M059J (cell line): ENCODE measurements at places on chromosomes 5 and 9. TPM values are rescaled to one million over a fixed set of nuclear protein-coding genes. Genes with fewer than 3 reads are reported as not detected.

CXXC5 gene
- total RNA-seq = 78.6 and 122 TPM in 2 replicates

GRCh38 chr9:112586599-112587155, 100.0 kb downstream of the KIAA1958 start:
- DNase-seq = no peak

DNA sequence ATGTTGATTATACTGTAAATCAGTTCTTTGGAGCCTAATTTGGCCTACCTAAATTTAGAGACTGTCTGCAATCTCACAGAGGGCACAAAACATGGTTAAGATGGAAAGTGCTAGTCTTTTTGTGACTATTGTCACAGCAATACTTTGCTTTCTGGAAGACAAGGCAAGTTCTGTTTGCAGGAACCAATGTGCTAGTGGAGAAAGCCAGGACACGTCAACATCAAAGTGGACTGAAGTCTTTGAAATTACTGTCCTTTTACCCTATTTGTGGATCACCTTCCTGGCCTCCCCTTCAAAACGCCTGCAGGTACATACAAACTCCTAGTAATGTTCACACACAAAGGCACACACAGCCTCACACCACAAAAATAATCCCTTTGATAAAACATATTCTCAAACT, 248.7 kb downstream of the MAN2A1 start:
- no peak for DNase-seq

DNA sequence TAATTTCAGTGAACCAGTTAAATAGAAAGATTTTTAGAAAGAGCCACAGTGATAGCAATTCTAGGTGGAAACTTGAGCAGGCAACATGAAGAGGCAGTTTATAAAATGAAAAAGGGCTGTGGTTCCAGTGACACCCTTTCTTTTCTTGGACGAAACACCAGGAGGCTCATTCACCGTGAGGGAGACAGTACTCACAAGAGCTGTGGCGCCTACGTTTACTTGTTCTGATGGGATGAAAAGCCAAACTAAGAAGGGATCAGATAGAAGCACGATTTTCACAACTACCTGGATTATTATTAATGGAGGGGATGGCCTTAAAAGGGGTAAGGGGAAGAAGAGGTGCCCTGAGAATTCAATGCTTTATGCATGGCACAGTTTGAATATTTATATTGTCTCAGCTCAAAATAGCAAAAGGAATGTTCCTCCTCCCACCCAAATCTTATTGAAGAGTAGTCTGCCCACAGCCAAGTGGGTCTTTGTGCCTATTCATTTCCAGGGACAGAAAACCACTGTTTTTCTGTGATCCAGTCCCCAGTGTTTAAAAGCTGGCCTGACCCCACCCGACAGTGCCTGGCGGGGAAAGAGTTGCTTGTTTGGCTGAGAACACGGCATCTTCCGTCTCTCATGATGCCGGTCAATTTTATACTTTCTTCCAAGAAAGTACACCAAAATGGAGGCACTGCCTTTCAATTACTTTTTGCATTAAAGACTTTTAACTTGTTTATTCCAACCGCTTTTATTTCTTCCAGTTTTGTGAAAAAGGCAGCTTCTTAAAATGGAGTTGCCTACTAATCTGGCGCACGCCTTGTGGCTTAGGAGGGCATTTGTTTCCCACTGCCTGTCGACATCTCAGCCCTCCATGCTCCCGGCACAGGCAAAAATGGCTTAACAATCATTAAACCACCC, 51.9 kb downstream of the HABP4 start:
- no peak for DNase-seq

DNA sequence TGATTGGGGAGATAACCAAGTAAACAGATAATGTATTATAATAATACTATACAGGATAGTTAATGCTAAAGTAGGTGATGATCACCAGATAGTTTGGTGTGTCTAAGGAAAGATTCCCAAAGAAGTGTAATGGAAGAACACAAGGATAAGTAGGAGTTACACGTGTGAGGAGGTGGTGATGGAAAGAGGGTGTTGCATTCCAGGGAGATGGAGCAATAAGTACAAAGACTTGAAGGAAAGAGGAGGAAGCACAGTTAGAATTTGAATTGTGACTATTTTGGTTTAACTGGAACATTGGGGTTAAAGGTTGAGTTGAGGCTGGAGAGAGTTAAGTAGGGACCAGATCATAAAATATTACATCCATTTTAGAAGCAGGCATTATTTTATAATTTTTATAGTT, 76.9 kb downstream of the IPO11 start:
- no peak for DNase-seq

GRCh38 chr5:31531543-31531887, 378 bp downstream of the DROSHA start:
- peak; percentile 39 for DNase-seq

SLC34A3 gene
- 0.10 TPM in 1 of 2 replicates, not detected in the other for total RNA-seq

- peak; percentile 94 for DNase-seq
These were observed 98.9 kb upstream of the CPEB4 start for GRCh38 chr5:173789031-173789920.

ACTBL2 gene
- 9.3 and 12.9 TPM in 2 replicates for total RNA-seq

DNA sequence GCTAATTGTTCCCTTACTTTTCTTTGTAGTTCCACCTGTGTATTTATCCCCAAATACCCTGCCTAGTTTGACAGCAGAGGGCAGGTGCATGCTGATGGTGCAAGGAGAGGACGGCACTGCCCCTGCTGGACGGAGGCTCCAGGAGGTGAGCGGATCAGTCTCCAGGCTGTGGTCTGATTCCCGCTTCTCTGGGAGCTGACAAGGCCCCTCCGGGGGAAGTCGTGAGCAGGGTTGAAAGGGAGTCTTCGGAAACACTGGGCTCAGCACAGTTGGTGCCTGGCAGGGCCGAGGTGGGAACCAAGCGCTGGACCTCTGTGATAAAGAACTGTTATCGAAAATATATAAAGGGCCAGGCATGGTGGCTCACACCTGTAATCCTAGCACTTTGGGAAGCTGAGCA, 52.9 kb downstream of the RASGEF1C start:
- no peak for DNase-seq

DNA sequence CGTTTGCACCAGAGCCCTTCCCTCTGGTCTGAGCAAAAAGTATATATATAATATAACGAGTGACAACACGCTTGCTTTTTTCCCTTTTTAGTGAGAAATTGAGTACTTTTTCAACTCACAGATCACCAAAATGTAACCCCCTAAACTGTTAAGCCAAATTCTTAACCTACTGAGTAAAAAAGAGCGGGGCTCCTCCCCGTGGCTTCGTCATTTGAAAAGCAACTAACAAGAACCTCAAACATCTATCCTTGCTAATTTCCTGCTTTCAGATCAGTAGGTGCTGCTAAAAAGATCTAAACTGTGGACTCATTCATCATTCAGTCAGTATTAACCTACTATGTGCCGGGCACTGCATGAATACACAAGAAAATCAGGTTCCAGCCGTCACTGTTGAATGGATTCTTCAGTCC, 1.0 kb upstream of the PTBP3 start:
- peak; percentile 49 for DNase-seq

DNA sequence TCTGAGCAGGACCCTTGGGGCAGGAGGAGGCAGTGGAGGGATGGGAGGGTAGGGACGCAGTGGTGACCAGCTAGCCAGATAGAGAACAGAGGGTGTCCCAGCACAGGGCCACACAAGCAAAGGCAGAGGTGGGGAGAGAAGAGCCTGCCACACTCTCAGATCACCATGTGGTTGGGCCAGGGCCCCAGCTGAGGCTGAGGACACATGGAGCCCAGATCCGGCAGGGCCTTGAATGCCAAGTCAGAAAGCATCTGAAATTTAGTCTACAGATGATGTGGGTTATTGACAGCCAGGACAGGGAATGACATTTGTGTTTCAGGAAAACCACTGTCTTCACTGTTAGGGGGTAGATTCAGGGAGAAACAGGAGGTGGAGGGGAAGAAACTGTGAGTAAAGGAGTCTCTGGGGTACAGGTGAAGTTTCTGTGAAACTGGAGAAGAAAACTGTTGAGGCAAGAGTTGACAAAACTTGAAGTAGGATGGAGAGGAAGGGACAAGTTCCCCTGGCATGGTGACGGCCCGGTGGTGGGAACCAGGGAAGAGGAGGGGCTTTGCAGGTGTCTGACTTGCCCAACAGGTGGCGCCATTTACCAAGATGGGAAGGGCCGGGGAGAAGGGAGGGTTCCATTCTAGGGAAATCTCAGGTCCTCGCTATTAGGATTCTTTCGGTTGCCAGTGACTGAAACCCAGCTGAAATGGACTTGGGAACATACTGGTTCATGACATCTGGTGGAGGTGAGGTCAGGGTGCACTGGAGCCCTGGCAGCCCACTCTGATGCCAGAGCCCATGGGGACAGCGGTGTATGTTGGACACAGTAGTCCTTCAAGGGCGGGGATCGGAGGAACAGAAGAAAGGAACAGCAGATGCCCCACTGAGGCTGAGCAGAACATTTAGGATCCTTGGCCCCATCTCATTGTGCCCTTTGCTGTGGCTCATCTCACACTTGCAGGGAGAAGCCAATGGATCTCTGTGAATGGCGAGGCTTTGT, 100.1 kb downstream of the KCNIP1 start:
- peak; percentile 66 for DNase-seq

DNA sequence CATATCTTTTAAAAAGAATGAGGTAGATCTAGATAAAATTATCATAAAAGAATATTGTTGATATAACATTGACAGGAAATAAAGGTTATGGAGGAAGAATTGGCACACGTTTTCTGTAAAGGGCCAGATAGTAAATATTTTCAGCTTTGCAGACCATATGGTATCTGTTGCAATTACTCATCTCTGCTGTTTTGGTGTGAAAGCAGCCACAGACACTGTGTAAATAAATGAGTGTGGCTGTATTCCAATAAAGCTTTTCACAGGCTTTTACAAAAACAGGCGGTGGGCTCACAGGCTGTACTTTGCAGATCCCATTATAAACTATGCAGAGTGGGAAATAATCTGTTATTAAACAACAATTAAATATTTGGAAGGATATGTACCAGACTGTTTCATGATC, 87.4 kb downstream of the SGCD start:
- DNase-seq = no peak

DNA sequence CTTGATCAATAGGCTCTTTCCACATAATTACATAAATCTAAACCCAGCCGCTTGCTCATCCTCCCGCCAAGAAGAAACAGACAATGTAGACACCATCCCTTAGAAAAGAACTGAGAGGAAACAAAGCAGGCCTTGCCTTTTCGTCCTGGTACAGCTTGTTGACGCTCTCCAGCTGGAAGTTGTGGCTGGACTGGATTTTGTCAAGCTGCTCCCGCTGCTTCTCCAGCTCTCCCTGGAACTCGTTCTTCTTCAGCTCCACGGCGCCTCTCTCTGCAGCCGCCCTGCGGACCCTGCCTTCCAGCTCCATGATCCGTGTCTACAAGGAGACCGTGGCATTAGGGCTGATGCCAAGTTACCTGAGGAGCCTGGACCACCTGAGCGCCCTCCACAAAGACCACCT, 22.1 kb downstream of the GOLM1 start:
- DNase-seq = no peak

DNA sequence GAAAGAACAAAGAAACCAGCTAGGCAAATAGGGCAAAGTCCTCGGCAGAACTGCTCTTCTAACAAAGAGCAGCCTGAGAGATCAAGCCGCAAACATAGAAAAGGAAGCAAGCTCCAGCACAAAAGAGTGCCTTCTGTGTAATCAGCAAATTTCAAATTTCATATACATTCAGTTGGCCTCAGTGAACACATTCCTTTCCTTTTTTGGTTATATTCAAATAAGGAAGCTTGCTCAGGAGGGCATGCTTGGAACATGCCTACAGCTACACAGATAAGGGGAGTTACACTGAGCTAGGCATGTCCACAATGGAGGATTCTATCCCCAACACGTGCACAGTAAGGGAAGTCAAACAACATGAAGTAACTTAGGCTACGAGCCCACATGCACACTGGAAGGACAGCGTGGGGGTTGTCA, 23.4 kb downstream of the IL33 start:
- DNase-seq = no peak

TLR4 gene
- 12.5 and 16.9 TPM in 2 replicates for total RNA-seq

GRCh38 chr5:125412561-125413495, 666.4 kb upstream of the ZNF608 start:
- DNase-seq = peak; percentile 92

- peak; percentile 39 for DNase-seq
These were observed 125.1 kb downstream of the NPR3 start for GRCh38 chr5:32836176-32836575.

DNAH5 gene
- total RNA-seq = 2.2 and 3.0 TPM in 2 replicates

- peak; percentile 51 for DNase-seq
These were observed 148.5 kb downstream of the SGCD start for GRCh38 chr5:156475182-156476157.

- DNase-seq = no peak
These were observed 62.1 kb downstream of the CETN3 start for GRCh38 chr5:90347462-90347861.

ADGRD2 gene
- total RNA-seq = not detected in 2 replicates

FOXD4 gene
- 0.05 TPM in 1 of 2 replicates, not detected in the other for total RNA-seq

FRMD3 gene
- 5.0 and 5.8 TPM in 2 replicates for total RNA-seq

DNA sequence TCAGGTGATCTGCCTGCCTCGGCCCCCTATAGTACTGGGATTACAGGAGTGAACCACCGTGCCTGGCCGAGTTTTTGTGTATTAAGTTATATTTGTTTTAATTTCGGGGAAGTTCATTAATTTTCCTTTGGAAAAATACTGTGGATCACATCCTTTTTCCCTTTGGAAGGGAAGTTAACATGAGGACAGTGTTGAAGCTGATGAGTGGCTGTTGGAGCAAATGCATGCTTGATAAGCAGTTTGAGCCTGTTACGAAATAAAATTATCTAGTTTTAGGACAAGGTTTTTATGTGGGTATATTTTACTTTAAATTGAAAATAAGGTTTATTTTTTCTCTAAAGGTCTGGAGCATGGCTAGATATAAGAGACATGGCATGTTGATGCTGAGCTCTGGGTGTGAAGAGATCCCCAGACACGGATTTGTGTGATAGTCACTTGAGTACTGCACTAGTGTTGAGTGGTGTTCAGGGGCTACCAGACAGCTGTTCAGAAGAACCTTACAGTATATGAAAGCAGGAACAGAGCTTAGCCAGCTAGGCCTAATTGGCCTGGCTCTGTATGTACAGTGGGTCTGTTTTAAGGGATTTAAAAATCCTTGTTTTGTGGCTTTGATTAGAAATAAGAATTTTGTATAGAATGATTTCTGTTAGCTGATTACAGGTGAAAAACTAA, 17.4 kb downstream of the LMNB1 start:
- DNase-seq = no peak

GRCh38 chr5:155004138-155004744, 9.3 kb upstream of the KIF4B start:
- DNase-seq = peak; percentile 29

ECSCR gene
- 1.5 and 2.4 TPM in 2 replicates for total RNA-seq

DNA sequence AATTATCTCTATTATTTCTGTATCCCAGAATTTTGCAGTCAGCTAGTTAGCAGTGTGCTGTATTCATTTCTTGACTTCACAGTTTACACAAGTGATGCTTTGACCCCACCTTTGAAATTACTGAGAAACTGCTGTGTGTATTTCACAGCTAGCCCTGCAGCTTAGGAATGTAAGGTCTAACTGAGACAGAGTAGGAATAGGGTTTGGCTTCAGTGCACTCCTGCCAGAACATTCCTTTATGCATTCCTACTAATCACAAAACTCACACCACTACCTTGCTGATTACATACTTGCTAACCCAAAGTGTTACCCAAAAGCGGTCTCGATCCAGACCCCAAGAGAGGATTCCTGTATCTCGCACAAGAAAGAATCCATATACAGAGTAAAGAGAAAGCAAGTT, 551.8 kb downstream of the CDH9 start:
- no peak for DNase-seq

NMUR2 gene
- not detected in 2 replicates for total RNA-seq
